ENCODE measurements at places on chromosomes 3 and 15.

GRCh38 chr3:46188708-46189107, 19.4 kb downstream of the CCR1 start:
- no peak for DNase-seq

GRCh38 chr15:100672959-100673358, 70.6 kb downstream of the ASB7 start:
- DNase-seq: no peak

DNA sequence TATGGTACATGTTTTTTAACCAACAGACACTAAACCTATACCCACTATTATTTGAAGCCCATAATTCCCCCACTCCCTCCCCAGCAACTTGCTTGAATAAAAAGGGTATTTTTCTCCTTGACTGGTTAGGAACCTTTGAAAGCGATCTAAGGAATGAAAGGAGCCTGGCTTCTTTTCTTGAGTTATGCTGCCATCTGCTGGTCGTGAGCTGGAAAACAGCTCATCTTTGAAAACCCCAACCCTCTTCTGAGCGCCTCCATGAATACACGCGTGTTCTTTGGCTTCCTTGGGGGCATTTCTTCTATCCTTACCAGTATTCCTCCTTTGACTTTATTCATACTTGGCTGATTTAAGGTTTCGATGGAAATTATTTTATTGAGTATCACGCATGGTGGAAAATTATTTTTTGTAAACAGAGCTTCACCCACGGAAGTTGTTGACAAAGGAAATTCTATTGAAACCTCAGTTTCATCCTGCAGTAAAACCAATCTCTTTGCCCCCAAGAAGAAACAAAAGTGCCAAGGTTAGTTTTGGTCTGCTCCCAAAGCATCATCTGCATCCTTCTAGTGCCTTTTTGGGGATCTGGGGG, 171.6 kb downstream of the SV2B start:
- DNase-seq: peak; percentile 45

GRCh38 chr15:76380249-76380648, 43.7 kb downstream of the ISL2 start:
- no peak for DNase-seq

DNA sequence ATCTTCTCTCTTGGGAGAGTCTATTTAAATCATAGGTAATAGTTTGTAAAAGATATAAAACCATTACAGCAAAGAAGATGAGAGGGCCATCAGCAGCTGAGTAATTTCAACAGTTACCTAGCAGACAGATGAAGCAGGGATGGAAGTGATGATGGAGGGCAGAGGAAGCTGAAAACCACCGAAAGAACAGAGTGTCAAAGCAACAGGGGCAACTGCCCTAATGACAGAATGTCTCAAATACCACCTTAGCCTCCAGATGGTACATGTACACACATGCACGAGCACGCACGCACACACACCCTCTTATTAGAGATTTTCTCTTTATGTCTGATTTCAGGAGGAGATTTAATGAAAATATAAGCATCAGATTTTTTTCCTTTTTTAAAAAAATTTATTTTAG, 64.5 kb downstream of the NEDD4 start:
- DNase-seq: no peak

GRCh38 chr3:17985658-17986347, 243.4 kb upstream of the TBC1D5 start:
- no peak for DNase-seq

GRCh38 chr3:8539419-8539818, 37.8 kb downstream of the LMCD1 start:
- no peak for DNase-seq

DNA sequence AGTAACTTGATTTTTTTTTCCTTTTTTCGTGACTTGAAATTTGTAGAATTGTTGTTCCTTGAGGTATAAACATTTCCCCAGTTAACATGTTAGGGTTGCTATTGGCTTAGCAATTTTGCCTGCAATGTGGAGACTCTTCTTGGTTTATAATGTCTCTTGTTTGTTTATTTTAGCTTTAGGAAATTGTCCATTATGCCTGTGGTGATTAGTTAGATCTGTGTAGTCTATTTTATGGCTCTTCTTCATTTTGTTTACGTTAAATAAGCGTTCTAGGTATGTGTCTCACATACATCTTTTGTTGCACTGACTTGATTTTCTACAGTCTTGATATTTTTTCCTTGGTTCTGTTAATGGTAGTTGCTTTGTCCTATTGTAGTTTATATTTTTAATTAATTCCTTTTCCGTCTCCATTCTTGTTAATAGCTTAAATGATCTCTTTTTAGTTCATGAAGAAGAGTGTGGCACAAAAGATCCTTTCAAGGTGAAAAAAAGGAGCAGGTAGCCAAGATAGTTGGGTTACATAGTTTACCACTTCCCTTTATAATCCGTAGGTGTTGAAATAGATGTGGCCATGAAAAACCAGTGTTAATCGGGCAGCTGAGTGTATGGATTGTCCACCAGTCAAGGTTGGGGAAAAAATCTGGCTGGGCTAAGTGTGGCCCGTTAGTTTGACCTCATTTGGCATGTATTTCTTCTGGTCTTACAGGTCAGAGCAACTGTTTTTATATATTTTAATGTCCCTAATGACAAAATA, 12.1 kb downstream of the IQGAP1 start:
- no peak for DNase-seq

GRCh38 chr3:24272875-24273274, 221.8 kb downstream of the THRB start:
- no peak for DNase-seq

- no peak for DNase-seq
Observed at GRCh38 chr3:84074767-84075166, 884.0 kb upstream of the CADM2 start.

- no peak for DNase-seq
Observed at GRCh38 chr3:24828551-24828950, 333.9 kb upstream of the THRB start.

GRCh38 chr3:43024181-43024885, 45.2 kb downstream of the GASK1A start:
- no peak for DNase-seq

- DNase-seq: no peak
Observed at GRCh38 chr3:96657710-96658109, 156.7 kb upstream of the EPHA6 start.

DNA sequence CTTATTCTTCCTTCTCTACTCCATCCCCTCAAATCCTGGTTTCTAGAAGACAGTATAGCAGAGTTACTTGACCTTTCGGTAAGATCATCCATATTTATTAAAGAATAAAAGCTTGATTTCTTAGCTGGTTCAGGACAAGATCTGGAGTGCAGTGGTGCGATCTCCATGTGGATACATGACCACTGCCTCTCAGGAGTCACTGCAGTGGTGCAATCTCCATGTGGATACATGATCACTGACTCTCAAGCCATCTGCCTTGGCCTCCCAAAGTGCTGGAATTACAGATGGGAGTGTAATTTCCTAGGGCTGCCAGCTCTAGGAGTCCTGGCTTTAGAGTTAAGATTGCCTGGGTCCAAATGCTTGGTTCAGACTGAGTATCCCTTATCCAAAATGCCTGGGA, 16.5 kb downstream of the LARP6 start:
- no peak for DNase-seq

GRCh38 chr3:65639444-65639843, 399.3 kb downstream of the MAGI1 start:
- no peak for DNase-seq

DNA sequence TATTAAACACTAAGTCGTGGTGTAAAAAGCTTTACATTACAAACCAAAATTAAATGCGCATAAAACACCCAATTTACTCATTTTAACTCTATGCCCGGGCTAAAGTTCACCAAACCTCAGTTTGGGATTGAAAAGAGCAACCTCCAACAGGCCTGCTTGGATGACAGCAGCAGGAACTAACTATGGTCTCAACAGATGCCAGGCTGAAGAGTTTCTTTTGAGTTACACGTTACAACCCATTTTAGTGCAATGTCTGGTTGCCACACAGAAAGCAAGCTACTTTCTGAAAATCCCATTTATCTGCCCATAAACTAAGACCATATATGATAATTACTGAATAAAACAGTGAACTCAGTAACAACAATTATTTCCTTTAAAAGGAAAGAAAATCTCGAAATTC, 2.2 kb downstream of the SATB1 start:
- DNase-seq: no peak

DNA sequence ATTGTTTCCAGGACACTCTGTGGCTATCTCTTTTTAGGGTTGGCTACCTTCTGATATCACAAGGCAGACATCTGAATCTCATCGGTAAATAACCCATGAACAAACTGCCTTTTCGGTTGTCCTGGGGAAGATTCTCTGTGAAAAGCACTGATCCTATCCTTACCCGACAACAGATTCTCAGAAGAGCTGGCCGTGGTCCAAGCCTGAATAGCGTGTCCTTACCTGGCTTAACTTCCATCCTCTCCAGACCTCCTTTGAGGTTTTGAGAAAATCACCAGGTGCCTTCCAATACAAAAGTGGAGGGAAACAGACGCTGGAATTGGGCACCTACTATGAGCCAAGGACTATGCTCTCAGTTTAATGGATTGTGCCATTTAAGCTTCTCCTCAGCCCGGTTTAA, 87.4 kb upstream of the ARHGEF3 start:
- DNase-seq: no peak

GRCh38 chr15:50940506-50940905, 32.0 kb downstream of the AP4E1 start:
- DNase-seq: no peak

- DNase-seq: no peak
Observed at GRCh38 chr3:14533457-14533958, 6.6 kb downstream of the GRIP2 start.

GRCh38 chr15:50232791-50233190, 32.7 kb downstream of the HDC start:
- no peak for DNase-seq

GRCh38 chr15:35078221-35078915, 6.7 kb downstream of the NANOGP8 start:
- no peak for DNase-seq

DNA sequence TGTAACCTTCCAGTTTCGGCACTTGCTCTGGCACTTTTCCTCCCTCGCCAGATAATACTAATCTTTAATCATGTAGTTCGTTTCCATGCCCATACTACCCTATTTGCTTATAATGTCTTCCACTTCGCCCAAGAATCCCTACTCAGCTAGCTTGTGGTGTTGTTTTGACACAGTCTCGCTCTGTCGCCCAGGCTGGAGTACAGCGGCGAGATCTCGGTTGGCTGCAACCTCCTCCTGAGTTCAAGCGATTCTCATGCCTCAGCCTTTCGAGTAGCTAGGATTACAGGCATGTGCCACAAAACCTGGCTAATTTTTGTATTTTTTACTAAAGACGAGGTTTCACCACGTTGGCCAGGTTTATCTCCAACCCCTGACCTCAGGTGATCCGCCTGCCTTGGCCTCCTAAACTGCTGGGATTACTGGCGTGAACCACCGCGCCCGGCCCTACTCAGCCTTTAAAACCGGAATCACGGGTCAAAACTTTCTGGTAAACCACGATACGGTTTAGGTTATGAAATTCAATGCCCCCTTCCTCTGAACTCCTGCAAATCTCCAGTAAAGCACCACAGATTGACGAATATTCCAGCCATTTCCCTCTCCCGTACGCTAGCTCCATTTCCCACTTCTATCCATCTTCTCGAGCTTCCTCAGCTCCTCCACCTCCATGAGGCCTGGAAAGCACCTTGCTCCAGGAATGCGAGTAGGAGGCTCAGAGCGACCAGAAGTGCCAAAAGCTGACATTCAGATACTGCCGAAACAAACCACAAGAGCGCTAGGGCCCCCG, 878 bp upstream of the RAD51 start:
- no peak for DNase-seq

GRCh38 chr3:190497811-190498210, 16.1 kb upstream of the IL1RAP start:
- DNase-seq: no peak

DNA sequence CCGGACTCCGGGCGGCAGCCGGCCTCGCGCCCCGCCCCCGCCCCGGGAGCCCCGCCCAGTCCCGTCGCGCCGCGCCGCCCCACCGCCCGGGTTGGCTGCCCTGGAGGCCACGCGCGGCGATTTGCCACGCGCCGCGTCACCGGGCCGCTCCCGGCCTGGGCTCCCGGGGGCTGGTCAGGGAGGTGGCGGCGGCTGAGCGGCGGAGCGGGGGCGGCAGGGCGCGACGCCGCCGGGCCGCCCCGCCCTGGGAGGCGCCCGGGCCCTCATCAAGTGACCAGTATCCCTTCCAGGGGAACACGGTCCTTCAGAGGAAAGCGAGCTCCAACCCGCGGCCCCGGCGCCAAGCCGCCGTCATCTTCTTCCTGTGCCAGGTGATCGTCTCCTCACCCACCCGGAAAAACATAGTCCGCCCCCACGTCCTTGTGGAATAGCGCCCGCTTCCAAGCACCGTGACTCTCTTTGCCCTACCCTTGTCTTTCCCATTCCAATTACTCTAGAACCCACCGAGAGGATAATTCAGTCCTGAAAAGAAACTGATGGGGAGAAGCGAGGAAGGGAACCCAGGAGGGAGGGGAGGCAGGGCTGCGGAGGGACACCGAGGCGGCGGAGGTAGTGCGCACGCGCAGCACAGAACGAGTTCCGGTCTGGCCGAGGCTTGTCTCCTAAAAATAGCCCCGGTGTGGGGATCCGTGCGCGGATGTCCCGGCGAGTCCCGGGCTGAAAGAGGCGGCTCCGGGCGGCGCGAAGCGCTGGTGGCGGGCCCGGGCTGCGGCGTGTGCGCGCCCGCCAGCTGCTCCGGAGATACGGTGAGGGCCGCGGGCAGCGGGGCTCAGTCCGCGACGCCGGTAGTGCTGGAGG, at the start of gene MEF2A:
Gene MEF2A, plus strand, starts transcription at position 686 of the 858 bp plus-strand sequence. CDS start 67,136 bp downstream, outside the sequence.
- DNase-seq: peak; percentile 91

GRCh38 chr3:185959609-185960521, 22.1 kb upstream of the TRA2B start:
- DNase-seq: no peak

- no peak for DNase-seq
Observed at GRCh38 chr3:129936757-129937156, 37.8 kb upstream of the TRH start.

- DNase-seq: no peak
Observed at GRCh38 chr15:62457100-62457499, 292.0 kb upstream of the C2CD4B start.

- no peak for DNase-seq
Observed at GRCh38 chr3:184741798-184742675, 30.2 kb upstream of the MAGEF1 start.

DNA sequence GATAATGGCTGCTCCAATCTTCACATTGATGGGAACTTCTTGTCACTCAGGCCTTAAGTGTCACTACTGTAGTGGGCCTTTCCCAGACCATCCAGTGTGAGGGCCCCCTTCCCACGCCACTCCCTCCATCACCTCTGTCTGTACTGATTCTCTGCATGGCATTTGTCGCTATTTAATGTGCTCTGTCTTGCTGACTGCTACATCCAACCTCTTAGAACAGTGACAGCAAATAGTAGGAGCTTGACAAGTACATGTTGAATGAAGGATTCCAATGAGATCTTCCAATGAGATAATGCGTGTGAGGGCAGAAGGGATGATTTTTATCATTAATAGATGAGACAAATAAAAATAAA, 5.6 kb upstream of the CCR9 start:
- no peak for DNase-seq

GRCh38 chr15:46265664-46266347, 631.0 kb downstream of the SQOR start:
- no peak for DNase-seq

Data from memory B cell (primary cell).